T follicular helper cell (primary cell): ENCODE measurements at places on chromosomes 1 and 21.

GRCh38 chr1:225361176-225361575, 66.7 kb downstream of the LBR start:
- DNase-seq: no peak

DNA sequence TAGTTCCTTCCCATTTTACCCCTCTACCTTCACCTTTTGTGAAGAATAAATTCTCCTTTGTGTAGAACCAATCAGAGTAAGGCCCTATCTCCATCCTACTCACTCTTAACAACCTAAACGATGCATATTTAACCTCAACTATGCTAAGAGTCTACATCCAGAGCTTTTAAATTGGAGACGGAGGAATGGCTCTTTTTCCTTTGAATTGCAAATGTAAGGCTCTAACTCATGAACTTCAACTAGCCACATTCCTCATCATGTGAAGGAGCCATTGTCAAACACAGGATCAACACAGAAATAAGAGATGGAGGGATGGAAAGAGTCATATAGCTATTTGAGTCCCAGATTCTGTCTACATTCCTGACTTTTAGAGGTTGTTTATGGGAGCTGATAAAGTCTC, 18.2 kb downstream of the DEPDC1 start:
- no peak for DNase-seq

- no peak for DNase-seq
Observed at GRCh38 chr1:110225212-110225611, 15.1 kb downstream of the KCNC4 start.

GRCh38 chr1:53913352-53914033, 19.5 kb downstream of the DIO1 start:
- DNase-seq: no peak

- no peak for DNase-seq
Observed at GRCh38 chr1:99535470-99536164, 110.3 kb upstream of the PALMD start.

DNA sequence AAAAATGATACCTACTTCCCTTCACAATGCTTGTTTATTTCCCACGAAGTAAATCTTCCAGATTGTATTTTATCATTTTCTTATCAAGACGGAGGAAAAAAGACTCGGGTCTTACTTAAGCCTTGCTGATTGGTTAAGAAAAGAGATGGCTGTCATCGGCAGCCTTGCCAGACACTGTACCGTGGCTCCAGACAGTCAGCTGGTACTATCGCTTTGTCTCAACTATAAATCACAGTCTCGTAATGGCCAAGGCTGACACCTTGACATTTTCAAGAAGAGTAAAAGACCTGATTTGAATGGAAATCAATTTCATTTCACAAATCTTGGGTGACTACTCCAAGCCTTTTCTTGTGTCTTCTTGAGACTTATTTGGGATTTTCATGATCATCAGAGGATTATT, 868.0 kb downstream of the USP25 start:
- no peak for DNase-seq

- no peak for DNase-seq
Observed at GRCh38 chr21:45109831-45110492, 35.6 kb downstream of the ADARB1 start.

- DNase-seq: no peak
Observed at GRCh38 chr1:94532077-94532476, 9.5 kb downstream of the F3 start.

- no peak for DNase-seq
Observed at GRCh38 chr1:66617362-66618184, 83.6 kb downstream of the SGIP1 start.

DNA sequence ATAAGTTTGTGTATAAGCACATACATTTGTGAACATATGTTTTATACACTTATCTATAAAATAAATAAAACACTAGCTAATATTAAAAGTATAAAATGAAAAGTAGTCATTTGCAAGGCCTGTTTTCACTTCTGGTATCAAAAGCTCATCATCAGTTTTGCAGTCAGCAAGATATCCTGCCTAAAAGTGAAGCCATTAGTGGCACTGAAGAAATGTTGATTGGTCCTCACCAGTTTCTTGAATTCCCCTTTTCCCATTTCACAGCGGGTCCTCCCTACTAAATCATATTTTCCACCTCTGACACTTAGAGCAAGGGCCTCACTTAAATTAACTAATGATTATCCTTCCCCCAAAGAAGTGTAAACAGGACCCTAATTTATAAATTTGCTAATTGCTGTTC, 6.7 kb downstream of the TBX15 start:
- no peak for DNase-seq

DNA sequence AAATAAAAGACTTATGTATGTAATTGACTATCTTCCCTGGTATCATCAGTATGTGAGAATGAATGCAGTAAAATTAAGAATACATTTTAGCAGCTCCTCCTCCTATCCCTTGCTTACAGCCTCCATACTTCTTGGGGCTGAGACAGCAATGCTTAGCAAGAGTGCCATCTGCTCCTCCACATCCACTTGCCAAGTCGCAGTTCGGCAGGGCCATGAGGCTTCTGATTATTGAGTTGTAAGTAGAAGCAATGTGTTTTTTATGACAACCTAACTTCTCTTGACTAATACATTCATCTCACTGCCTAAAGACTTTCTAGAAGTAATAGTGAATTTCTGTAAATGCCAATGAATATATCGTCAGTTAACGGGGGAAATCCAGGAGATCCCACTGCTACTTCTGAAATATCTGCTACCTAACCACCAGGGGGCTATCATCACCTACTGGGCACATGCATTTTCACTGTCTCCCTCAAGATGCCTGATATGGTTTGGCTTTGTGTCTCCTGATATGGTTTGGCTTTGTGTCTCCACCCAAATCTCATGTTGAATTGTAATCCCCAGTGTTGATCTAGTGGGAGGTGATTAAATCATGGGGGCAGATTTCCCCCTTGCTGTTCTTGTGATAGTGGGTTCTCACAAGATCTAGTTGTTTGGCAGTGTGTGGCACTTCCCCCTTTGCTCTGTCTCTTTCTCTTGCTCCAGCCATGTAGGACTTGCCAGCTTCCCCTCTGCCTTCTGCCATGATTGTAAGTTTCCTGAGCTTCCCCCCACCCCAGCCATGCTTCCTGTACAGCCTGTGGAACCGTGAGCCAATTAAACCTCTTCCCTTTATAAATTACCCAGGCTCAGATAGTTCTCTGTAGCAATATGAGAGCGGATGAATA, 59.6 kb downstream of the EXTL2 start:
- no peak for DNase-seq

DNA sequence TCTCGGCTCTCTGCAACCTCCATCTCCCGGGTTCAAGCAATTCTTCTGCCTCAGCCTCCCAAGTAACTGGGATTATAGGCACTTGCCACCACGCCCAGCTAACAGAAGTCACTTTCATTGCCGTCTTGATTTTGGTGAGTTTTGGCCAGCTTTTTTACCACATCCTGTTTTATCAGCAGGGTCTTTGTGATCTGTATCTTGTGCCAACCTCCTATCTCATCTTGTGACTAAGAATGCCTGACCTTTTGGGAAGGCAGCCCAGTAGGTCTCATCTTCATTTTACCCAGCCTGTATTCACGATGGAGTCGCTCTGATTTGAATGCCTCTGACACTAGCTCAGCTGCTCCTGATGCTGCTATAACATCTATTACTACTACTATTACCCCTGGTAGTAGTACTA, 46.8 kb upstream of the BARHL2 start:
- DNase-seq: no peak

DNA sequence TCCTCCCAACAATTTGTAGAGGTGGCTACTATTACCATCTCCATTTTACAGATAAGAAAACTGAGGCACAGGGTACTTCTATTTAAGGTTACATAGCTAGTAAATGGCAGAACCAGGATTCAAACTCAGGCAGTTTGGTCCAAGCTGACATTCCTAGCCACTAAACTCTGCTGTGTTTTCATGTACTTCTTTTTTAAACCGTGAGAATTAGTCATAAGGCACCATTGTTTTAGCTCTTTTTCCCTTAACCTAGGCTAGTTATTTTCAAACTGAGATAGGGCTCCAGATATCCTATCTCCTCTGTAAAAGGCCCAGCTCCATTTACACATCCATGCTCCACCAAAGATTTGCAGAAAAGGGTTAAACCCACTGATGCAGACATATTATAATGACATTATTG, 92.9 kb downstream of the PTPN14 start:
- DNase-seq: no peak

GRCh38 chr1:65965112-65965996, 172.7 kb downstream of the PDE4B start:
- DNase-seq: no peak

DNA sequence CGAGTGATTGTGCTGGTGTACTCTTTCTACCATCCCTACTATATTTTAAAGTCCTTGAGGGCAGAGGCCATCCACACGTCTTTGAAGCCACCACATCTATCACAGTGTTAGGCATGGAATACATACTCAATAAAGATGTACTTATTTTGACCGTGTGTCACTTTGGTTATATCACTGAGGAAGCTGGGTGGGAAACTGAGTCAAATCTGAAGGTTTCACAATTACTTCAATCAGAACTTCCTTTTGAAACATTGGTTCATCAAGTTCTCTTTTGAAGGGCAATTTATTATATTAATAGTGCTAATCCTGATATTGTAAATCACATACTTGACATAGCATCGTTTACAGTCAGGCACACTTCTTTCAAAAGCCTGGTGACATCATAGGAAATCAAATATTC, 53.3 kb upstream of the ATP1B1 start:
- DNase-seq: no peak

DNA sequence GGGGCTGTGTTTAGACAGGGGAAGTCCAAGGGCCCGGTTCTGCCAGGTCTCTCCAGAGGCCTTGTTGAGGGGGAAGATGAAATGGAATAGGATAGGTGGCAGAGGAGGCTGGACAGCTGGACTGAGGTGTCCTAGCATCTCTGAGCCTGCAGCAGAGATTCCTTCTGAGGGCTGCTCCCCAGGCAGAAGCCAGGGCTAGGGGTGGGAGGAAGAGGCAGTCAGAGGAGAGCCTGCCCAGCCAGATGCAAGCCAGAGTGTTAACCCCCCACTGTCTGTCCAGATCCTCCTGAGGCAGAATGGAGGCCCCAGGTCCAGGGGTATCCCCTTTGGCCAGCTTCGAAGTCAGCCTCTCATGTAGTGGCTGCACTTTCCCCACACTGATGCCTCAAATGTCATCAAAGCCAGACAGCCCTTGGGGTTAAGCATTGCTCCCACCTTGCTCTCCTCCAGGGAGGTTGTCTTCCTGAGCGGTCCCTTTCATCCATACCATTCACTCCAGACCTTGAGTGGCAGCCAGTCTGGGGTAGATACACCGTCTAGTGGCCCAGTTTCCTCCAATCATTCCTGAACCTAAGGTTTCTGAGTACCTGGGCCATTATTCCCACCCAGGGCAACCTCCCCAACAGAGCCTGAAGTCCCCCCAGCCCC, 1.7 kb downstream of the CSF1 start:
- no peak for DNase-seq
